NT2/D1 (cell line): ENCODE measurements at places on chromosomes 3 and 15.

DNA sequence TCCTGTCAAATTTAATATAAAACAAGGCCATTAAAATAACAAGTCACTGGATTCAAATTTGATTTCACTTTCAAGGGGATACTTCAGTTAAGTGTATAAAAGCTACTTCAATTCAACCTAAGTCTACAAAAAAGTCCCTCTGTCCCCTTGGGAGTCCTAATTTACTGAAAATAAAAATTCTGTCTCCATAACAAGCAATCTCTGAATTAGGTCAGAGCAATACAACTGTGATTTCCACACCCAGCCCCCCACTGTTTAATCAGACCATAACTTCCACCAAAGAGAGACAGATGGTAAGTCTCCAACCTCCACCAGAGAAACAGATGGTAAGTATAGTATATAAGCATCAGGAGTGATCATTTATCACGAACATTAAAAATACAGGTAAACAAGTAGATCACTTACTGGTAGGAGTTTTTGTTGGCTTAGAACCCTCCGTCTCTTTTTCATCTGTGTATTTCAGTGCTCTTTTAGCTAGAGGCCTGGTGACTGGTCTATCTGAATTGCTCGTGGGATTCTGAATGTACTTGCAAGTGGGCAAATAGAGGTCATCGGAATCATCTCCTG, 12.1 kb downstream of the SGO1 start:
- DNase-seq, result no peak

- DNase-seq, result no peak
These were observed 256.2 kb upstream of the IL12A start for GRCh38 chr3:159732172-159733111.

- DNase-seq, result no peak
These were observed 100.0 kb upstream of the RAP2B start for GRCh38 chr3:153061938-153062528.

GRCh38 chr15:72579814-72580213, 74.7 kb upstream of the GOLGA6B start:
- DNase-seq, result no peak

- DNase-seq, result no peak
These were observed 34.3 kb upstream of the PLSCR2 start for GRCh38 chr3:146503461-146504202.

GRCh38 chr3:17942856-17943255, 200.4 kb upstream of the TBC1D5 start:
- no peak for DNase-seq
